Stimulated activated naive CD8-positive, alpha-beta T cell treated with anti-CD3 and anti-CD28 coated beads, Interleukin-15, amount 100 ng/mL, for 72 hours (primary cell): ENCODE measurements at places on chromosomes 7 and 10.

DNA sequence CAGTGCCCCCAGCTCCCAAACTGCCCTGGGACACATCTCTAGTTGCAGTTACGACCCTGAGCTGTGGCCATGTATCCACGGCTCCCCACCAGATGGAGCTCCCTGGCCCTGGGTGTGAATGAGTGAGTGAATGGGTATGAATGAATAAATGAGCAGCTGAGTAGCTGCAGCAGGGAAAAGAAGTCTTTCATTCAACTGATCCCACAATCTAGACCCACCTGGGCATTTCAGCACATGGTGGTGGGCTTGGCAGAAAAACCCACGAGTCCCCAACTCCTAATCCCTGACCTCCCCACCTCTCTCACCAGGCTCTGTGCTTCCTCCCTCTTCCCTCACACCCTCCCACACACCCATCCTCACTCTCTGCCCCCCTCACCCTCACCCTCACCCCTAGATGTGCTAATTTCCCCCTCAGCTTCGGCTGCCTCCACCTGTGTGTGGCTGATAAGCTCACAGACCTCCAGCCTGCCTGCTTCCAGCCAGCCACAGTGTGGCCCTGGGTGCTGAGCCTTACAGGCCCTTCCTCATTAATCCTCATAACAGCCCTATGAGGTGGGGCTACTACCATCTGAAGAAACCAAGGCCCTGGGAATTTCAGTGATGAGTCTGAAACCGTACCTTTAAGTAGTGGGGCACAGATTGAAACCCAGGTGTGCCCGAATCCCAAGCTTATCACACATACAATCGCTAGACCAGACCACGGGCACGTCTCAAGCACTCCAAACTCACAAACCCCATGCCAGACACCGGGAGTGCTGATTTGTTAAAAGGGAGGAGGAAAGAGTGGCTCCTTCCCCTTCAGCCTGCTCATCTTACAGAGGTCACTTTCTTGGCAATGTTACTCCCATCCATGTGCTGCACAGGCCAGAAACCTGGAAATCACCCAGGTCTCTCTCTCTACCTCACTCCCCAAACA lies 2.2 kb upstream of the ATP6V1F start:
- DNase-seq, result no peak

- DNase-seq, result peak; percentile 30
Observed at GRCh38 chr7:152894295-152895170, 135.0 kb downstream of the ACTR3B start.

DNA sequence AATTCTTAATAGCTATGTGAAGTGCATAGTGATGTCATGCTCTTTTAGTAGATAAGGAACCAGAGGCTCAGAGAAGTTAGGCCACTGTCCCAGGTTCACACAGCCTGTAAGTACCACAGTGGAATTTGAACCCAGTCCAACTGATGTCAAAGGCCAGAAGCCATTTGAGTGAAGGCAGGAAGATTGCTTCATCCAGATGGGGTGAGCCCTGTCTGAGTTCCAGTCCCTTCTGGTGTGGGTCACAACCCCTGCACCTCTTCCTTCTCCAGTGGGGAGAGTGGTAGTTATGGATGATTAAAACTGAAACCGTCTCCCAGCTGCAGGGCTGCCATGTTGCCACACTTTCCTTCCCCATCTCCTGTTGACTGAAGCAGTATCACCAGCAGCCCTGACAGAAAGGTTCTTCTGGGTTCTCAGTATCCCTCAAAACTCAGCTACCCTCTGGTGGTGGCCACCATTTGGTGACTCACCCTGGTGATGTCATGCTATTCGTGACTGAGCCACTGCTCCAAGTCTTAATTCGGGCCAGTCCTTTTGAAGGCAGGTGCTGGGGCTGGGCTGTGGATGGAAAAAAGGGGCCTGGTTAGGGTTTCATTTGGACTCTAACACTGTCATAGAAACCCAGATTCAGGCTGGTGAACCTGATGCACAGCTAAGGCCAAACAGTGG lies 1.5 kb upstream of the C10orf95 start:
- DNase-seq, result peak; percentile 87

DNA sequence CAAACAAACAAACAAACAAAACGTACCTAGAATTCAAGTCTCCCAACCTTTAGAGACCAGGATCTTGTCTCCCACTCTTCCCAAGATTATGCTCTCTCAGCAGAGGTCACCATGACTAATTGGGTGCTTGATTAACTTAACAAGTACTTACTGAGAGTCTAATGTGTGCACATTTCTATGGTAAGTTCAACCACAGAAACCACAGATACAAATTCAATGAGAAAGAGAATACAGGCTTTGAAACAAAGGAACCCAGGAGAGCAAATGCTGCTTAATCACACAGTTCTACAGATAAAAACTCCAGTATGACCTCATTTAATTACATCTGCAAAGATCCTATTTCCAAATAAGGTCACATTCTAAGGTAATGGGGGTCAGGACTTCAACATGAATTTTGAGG lies 142.8 kb downstream of the DNAJC1 start:
- DNase-seq, result no peak

GRCh38 chr7:23622506-23622925 lies 25.3 kb downstream of the CCDC126 start:
- DNase-seq, result no peak

DNA sequence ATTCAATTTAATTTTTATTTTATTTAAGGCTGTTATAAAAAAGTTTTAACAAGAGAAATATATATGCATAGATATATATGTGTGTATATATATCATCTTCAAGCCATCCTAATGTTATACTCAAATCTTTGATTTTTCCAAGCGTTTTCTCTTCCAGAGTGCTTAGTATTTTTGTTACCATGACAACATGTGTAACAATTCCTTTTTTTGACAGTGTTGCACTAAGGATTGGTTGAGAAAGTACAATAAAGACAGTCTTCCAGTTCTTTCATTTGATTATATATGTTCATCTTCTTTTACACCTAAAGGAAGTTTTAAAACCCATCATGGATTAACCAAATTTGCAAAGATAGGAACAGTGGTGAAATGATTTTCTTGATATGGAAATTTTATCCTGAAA lies 171.7 kb downstream of the KLF6 start:
- no peak for DNase-seq

DNA sequence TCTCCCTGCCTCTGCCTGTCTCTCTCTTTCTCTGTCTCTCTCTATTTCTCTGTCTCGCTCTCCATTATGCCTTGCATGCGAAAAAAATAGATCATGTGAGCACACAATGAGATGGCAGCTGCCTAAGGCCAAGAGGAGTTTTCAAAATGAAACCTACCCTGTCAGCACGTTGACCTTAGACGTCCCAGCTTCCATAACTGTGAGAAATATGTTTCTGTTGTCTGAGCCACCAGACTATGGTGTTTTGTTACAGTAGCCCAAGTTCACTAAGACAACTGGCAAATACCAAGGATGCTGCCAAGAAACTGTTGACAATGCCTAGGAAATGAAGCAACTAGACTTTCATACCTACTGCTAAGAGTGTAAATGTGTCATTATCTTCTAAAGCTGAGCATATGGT lies 70.6 kb upstream of the PLXDC2 start:
- no peak for DNase-seq

GRCh38 chr10:124237282-124237961 lies 144.0 kb upstream of the CHST15 start:
- no peak for DNase-seq

DNA sequence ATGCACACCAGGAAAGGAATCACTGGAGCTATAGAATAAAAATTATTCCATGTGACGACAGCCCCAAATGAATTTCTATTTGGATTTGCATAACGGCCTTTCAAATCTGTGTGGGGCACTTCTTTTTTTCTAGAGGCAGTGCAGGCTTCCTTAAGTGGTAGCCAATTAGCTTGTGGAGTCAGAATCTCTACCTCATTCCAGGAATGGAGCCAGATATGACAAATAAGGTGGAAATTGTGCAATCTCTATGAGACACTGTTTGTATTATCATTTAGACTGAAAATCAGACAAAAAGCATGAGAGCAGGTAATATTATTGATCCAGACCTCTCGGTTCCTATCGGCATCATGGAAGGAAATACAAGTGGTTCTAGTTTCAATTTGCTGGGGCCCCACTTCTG lies 78.7 kb downstream of the BEND7 start:
- no peak for DNase-seq

GRCh38 chr7:19754521-19755116 lies 18.8 kb downstream of the TMEM196 start:
- no peak for DNase-seq

GRCh38 chr7:66426996-66427395 lies 201.7 kb upstream of the KCTD7 start:
- DNase-seq, result no peak

DNA sequence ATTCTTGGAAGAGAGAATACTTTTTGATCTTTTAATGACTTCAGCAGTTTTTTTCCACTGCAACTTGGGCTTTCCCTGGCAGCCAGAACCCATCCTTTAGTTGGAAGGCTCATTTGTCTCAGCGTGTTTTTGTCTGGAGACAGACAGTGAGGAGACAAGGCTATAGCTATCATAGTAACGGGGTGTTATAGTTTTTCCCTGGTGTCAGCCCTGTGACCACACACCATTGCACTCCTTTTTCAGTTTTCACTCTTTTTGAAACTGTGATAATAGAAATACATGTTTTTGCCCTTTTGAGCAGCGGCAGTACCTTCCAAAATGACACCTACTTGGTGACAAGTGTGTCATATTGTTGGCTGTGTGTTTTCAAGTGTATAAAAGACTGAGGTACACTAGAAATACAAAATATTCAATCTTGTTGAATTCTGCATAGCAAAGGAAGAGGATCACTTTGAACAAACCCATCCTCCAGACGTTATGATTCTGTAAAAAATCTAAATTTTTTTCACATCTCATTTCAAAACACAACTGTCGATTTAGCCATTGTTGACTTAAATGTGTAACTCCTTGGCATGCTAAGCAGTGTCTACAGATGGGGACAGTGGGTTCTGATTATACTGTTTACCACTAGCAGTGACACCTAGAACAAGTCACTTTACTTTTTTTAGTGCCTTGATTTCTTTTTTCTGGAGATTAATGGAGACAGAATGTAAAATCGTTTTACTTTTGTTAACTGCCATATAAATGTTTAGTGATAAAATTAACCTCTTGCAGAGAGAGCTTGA lies 130.1 kb downstream of the EXOC4 start:
- DNase-seq, result no peak

- no peak for DNase-seq
Observed at GRCh38 chr7:92913849-92914248, 77.5 kb upstream of the CDK6 start.

- no peak for DNase-seq
Observed at GRCh38 chr7:82566752-82567151, 123.2 kb upstream of the CACNA2D1 start.

DNA sequence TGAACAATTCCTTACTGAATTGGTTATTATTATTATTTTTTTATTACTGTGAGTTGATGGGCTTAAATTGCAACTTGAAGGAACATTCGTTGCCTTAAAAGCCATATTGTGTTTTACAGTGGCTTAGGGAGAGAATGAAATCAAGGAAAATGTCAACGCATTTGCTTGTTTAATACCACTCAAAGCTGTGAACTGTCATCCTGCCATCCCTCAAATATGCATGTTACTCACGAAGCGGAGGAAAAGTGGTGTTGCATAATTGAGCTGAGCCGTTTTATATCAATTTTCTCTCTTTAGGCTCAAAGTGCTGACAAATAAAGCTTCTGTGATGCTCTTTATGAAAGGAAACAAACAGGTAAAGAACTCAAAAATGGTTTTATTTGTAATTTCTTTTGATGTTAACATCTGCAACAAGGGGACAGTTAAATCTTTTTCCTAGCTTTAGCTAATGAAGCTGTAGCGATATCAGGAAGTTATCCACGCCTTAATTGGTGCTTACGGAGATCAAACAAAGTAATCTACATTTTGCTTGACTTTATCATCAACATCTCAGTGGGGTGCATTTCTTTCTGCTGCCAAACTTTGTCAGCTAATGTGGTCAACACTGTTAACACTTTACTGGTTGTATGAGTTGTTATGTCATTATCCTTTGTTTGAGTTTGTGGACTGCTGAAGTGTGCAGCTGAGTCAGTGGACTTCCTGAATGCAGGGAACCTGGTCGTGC lies 33.1 kb downstream of the GLRX3 start:
- DNase-seq, result no peak

GRCh38 chr7:67554986-67555385 lies 558.4 kb downstream of the TYW1 start:
- no peak for DNase-seq

DNA sequence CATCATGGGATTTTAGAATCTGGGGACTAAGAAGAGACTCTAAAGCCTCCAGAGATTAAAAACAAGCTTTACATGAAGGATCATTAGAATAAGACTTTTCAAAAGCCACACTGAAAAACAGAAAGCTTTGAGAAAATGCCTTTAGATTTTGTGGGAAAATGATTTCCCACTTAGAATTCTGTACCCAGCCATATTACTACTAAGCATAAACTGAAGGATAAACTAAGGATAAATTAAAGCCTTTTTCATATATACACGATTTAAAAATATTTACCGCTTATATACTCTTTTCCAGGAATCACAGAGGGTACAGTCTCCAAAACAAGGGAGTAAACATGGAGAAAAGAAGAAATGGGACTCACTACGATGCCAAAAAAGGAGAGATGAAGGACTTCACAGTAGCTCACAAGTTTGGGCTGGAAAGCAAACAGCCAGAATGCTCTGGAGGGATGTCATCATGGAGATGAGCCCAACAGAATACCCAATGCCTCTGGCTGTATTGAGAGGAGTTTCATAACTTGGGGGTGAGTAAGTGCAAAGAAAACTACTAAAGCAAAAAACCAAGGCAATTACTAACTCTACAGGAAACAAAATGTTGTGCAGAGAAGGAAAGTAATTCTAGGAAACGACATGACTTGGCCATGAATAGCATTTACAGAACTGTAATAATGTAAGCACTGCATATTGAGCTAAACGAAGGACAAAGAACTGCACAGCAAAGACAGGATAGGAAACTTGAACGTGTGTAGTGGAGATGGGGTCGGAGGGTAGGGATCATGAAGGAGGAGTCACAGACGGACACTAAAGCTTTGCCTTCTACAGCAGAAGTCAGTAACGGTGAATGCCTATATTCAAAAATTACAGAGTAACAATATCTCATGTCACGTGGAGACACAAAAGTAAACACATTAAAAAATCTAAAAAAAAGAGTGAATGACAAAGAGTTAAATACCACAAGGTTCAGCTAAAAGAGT lies 61.4 kb upstream of the ASAH2 start:
- DNase-seq, result no peak

- DNase-seq, result peak; percentile 79
Observed at GRCh38 chr10:11178606-11179515, 161.2 kb downstream of the CELF2 start.

- no peak for DNase-seq
Observed at GRCh38 chr10:98242823-98243222, 25.2 kb downstream of the LOXL4 start.

GRCh38 chr7:90210981-90211380 lies 559 bp upstream of the STEAP2 start:
- no peak for DNase-seq

GRCh38 chr7:78673272-78673671 lies 780.2 kb downstream of the MAGI2 start:
- DNase-seq, result no peak

GRCh38 chr7:79610313-79610712 lies 156.8 kb upstream of the MAGI2 start:
- no peak for DNase-seq

- no peak for DNase-seq
Observed at GRCh38 chr7:114419441-114420272, 5.0 kb downstream of the FOXP2 start.

- no peak for DNase-seq
Observed at GRCh38 chr10:17101257-17101909, 28.2 kb downstream of the CUBN start.

GRCh38 chr7:132438926-132439325 lies 137.3 kb downstream of the PLXNA4 start:
- no peak for DNase-seq
